Cortex of kidney (tissue), 1 donor: ENCODE measurements at places on chromosomes 12 and 14.

DNA sequence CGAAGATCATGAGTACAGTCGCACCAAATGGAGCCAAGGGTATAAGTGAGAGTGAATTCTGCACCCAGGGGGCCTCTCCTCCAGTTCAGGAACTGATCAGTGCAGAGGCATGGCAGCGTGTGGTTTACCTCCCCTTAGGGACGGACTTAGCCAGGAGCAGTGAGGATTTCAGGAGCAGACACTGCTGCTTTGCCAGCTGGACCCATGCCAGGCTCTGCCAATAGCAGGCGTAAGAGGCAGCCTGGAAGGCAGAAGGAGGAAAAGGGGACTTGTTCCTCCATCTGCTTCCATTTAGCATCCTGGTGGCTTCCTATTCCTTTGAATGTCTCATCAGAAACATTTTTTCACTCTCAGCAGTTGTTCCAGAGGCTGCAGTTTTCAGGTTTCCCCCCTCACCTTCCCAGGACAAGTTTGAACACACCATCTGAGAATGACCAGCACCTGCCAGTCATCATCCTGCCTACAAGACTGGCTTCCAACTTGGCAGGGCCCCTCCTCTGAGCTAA is 137.0 kb upstream of the LMNTD1 start:
- DNase-seq: no peak

GRCh38 chr14:60848066-60848465 is 113.5 kb downstream of the MNAT1 start:
- no peak for DNase-seq

GRCh38 chr12:15824516-15824915 is 35.3 kb upstream of the EPS8 start:
- no peak for DNase-seq

- DNase-seq: no peak
These were observed 55.7 kb upstream of the PTGR2 start for GRCh38 chr14:73795974-73796373.

- DNase-seq: no peak
These were observed 40.3 kb downstream of the NELL2 start for GRCh38 chr12:44835641-44836379.

- DNase-seq: no peak
These were observed 28.0 kb downstream of the MVK start for GRCh38 chr12:109601557-109601956.

DNA sequence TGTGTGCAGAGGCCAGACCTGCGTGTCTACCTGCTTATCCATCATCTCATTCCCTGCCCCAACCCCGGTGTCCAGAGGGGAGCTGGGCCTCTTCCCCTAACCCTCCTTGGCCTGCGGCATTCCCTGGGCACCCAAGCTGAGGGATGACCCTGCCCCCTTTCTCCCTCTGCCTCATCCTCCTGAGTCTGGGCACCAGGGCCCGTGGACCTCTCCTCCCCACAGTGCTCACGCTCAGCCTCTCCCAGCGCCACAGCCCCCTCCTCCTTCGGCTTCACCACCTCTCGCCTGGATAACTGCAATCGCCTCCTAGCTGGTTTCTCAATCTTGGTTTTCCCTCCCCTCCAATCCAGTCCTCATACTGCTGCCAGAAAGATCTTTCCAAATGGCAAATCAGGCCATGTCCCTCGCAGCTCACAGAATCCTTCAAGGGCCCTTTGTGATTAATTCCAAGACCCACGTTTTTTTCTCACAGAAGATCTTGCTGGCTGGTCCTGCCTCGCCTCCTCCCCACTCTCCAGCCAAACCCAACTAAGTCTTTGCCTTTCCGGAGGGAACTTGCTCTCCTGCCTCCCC is 16.2 kb downstream of the IRF2BPL start:
- no peak for DNase-seq

DNA sequence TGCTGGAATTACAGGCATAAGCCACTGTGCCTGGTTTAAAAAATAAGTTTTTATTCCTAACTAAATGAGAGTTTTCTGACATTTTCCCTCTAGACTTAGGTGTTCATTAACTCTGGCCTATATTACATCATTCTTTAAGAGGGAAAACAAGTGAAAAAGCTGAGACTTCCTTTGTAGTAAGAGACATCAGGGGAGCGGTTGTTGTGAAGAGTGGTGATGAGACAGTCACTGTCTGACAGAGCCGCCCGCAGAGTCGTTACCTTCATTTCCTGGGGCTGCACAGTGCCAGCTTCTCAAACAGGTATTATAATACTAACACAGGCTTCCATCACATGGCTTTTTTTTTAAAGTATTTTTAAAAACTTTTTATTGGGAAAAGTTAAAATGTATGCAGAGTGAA is 19.7 kb upstream of the TDRD9 start:
- no peak for DNase-seq

DNA sequence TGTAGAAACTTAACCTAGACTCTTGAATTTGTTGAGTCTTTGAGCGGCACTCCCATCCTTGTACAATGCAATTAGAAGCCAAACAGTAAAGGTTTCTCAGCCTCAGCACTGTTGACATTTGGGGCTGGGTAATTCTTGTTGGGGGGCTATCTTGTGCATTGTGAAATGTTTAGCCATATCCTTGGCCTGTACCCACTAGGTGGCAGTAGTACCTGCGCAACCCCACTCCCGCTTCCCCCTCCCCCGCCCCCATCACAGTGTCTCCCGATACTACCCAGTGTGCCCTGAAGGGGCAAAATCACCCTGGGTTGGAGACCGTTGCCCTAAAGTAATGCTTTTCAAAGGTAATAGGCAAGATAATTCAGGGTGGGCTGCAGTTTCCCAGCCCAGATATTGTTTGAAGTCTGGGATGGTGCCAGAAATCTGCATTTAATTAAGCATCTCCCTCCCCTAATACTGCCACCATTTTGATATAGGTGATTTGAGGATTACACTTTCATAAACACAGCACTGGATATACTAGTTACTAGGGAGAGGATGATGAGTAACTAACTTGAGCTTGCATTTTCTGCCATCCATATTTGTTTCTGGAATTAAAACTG is 1.8 kb downstream of the COX6A1 start:
- no peak for DNase-seq

DNA sequence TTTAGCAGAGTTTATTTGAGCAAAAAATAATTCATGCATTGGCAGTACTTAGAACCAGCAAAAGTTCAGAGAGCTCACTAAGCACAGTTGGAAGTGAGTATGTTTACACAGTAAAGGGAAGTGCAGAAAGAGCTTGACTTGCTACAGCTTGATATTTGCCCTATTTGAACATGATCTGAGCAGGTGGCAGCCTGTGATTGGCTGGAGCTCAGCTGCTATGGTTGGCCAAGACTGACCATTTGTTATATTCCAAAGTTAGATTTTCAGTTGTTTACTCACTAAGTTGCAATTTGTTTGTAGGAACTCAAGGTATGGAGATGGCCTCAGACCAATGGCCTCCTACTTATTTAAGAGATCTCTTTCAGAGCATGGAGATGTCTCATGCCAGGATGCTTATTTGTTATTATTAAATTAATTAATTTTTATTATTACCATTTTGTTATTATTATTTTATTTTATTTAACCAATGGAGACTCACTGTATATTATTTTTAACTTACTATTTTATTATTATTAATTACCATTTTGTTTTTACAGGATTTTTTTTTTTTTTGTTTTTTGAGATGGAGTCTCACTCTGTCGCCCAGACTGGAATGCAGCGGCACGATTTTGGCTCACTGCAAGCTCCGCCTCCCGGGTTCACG is 49.0 kb downstream of the ATP23 start:
- DNase-seq: no peak

DNA sequence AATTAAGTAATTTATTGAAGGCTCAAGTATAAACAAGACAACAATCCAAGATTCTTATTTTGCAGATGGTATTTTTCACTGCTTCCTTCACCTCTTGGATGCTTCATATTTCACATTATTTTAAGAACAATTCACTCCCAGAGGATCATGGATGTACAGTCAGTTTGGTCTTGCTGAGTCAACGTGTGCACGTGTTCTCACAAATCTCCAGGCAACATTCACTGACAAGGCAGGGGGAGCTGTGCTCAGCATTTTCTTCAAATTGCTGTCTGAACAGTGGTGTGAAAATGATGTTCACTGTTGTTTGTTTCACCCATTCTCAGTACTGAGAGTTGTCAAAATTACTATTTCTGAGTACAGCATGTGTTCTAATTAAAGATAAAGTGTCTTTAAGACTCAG is 118.3 kb upstream of the SLC38A4 start:
- DNase-seq: no peak

DNA sequence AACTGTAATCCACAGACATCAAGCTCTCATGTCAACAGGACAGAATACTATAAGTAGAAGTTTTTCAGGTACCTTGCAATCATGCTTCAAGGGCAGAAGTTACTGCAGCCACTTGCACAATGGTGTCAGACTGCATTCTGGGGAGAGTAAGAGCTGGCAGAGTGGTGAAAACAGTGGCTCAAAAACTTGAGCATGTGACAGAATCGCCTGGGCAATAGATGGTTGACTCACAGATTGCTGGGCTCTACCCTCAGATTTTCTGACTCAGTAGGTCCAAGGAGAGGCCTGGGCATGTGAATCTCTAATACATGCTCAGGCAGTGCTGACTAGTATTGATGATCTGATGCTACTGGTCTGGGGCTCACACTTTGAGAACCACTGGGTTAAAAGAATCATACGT is 187.8 kb downstream of the TBX5 start:
- no peak for DNase-seq

DNA sequence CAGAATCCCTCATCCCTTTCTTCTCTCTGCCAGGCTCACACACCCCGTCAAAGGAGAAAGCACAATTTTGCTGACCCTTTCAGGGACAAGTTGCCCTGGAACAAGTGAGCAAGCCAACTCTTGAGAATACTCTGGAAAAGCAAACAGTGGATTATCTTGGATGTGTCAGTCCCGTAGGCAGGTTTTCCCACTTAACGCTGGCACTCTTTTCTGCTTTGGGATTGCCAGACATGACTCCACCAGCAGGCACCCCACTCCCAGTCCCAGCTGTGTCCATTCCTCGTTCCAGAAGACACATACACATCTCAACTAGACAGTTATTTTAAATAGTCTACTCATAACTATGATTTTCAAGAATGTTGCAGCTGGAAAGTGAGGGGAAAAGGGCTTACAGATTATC is 145.5 kb upstream of the CDKN3 start:
- DNase-seq: no peak

- DNase-seq: no peak
These were observed 10.2 kb downstream of the PPFIBP1 start for GRCh38 chr12:27534060-27534764.

DNA sequence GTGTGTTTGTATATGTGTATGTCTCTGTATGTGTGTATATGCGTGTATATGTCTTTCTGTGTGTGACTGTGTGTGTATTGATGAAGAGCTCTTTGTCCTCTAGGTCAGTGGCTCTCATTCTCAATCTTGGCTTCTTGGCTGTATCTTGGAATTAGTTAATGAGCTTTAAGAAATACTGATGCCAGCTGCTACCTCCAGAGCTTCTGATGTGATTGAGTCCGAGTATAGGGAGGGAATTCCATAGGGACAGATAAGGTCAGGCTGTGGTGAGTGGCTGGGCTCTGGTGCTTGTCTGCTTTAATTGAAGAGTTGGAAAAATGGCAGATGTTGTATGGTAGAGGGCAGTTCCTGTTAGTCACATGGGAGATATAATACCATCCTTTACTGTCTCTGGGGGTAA is 140.1 kb downstream of the C12orf75 start:
- DNase-seq: no peak

DNA sequence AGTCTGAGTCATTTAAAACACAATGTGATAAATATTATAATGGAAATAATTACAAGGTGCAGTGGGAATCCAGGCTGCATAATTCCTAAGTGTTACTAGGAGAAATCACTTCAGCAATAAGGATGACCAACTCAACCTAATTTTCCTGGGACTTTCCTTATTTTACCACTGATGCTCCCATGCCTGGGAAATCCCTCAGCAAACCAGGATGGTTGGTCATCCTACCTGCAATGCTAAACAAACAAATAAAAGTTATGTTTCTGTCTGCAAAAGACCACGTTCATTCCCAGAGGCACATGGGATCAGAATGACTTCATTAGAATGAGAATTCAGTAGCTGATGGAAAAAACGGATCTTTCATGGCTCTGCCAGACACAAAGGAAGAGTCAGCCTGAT is 130.8 kb upstream of the RAP1B start:
- no peak for DNase-seq

GRCh38 chr12:38689704-38690103 is 215.7 kb downstream of the CPNE8 start:
- DNase-seq: no peak

- DNase-seq: no peak
These were observed 839 bp downstream of the GSG1 start for GRCh38 chr12:13102461-13103195.

GRCh38 chr14:86770186-86770585 is 1222.8 kb downstream of the GALC start:
- no peak for DNase-seq

DNA sequence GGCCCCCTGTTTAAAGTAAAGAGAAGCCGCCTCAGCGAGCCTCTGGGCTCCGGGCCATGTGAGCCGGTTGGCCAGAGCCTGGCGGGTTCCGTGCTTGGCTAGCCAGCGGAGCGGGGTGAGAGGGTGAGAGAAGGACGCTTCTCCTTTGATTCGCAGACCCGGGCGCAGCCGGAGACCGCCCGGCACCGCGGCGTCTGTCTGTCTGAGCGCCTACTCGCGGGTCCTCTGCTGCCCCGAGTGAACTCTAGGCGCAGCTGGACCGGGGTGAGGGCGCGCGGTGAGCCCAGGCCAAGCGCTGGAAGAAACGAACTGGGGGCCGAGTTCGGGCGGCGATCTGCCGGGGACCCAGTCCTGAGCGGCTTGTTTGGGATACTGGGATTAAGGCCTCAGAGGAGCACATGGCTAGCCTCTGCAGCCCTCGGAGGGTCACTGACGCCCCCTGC is 41.4 kb upstream of the TBX5 start:
- no peak for DNase-seq

- no peak for DNase-seq
These were observed 14.8 kb downstream of the BDKRB1 start for GRCh38 chr14:96270565-96271420.

DNA sequence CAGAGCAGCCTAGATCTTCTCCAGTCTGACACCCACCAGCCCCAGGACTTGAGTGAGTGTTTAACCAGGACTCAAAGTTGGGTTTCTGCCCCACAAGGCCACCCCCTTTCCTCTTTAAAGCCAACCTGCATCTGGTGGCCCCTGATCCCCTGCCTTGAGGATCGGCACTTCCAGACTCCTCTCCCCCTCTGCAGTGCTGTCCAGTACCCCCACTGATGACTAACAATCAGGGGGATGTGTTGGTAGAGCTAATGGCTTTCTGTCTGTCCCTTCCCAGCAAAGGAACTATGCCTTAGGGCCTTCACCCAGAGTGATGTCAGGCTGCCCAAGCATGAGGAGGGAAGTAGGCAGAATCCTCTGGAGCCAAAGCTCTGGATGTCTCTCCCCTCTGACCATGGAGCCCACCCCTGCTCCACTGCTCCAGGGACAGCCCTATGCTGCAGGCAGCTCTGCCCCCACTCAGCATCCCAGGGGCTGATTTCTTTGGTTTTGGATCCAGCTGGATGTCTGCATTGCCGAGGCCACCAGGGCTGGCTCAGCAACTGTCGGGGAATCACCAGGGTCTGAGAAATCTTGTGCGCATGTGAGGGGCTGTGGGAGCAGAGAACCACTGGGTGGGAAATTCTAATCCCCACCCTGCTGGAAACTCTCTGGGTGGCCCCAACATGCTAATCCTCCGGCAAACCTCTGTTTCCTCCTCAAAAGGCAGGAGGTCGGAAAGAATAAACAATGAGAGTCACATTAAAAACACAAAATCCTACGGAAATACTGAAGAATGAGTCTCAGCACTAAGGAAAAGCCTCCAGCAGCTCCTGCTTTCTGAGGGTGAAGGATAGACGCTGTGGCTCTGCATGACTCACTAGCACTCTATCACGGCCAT is 42.9 kb downstream of the DAD1 start:
- DNase-seq: no peak

GRCh38 chr12:54032627-54033100 is at the start of gene HOXC5:
Gene HOXC5 (plus strand): TSS chr12:54033050. CDS start chr12:54033123, 73 bp downstream.
- no peak for DNase-seq
